H9 (cell line): ENCODE measurements at places on chromosomes 1 and 21. TPM values are rescaled to one million over a fixed set of nuclear protein-coding genes. Genes with fewer than 3 reads are reported as not detected.

The ANKRD35 gene
- total RNA-seq: 0.18 and 0.28 TPM in 2 replicates

The NPPB gene
- total RNA-seq: 0.35 TPM in 1 of 2 replicates, not detected in the other

GRCh38 chr1:47617381-47618221, 179.8 kb downstream of the FOXD2 start:
- no peak for DNase-seq

- DNase-seq: peak; percentile 91
These were observed 34.5 kb upstream of the SYNC start for GRCh38 chr1:32736812-32737791.

The PLXNA2 gene
- 0.57 and 0.64 TPM in 2 replicates for total RNA-seq

GRCh38 chr1:27773826-27774445, 917 bp downstream of the STX12 start:
- no peak for DNase-seq

DNA sequence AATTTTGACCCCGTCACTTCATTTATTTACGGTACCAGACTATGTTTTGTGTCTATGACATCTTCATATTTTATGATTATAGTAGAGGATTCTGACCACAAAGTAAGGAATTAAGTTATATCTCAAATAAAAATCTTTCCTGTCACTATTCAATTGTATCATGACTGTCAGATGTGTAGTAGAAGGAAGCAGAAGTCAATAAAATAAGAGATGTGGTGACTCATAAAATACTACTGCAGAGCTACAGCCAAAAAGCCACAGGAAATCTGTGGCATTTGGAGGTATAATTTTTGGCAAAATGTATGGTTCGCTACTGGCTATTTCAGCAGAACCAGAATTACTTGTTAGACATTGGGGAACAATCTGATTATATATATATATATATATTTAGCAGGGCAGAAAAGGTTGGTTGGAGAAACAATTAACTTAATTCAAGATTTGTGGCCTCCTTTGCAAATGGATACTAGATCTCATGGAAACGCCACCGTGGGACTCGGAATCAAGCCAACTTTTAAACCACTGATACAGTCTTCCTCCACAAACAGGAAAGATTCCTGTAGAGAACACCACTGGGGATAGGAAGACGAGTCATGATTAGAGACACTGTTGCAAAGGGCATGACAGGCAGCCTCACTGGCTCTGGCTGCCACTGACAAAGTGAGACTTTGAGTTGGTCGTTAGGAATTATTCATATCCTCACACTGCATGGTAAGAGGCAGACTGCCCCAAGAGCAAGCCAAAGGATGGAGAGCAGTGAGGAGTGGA, 5.1 kb downstream of the FCRL2 start:
- no peak for DNase-seq
